ENCODE measurements at places on chromosomes 3 and 15. TPM values are rescaled to one million over a fixed set of nuclear protein-coding genes. Genes with fewer than 3 reads are reported as not detected.
A peak's percentile ranks its signal among the peaks of the same experiment; 100 is the strongest.

EAF2 gene
- 4.7 TPM for total RNA-seq

SEMA3F gene
- 3.5 TPM for total RNA-seq

CPLX3 gene
- total RNA-seq, result not detected

SLC15A2 gene
- not detected for total RNA-seq

STXBP5L gene
- total RNA-seq, result 0.36 TPM

CNTN3 gene
- total RNA-seq, result not detected

SLITRK3 gene
- total RNA-seq, result 0.03 TPM

- DNase-seq, result no peak
Observed at GRCh38 chr3:17176757-17177156, 292.0 kb downstream of the PLCL2 start.

DNA sequence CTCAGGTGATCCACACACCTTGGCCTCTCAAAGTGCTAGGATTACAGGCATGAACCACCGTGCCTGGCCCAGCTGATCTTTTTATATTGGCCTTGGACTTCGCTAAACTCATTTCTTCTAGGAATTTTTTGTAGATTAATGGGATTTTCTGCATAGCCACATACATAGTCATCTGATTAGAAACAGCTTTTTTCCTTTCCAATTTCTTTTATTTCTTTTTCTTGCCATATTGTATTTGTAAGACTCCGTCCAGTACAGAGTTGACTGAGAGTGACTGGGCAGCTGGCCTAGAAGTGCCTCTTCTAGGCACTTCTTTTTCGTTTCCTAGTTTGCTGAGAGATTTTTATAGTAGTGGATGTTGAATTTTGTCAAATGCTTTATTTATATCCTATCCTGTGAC is 37.4 kb downstream of the ARIH1 start:
- no peak for DNase-seq

GRCh38 chr3:37993460-37993819 is 2.9 kb downstream of the VILL start:
- no peak for DNase-seq

DNA sequence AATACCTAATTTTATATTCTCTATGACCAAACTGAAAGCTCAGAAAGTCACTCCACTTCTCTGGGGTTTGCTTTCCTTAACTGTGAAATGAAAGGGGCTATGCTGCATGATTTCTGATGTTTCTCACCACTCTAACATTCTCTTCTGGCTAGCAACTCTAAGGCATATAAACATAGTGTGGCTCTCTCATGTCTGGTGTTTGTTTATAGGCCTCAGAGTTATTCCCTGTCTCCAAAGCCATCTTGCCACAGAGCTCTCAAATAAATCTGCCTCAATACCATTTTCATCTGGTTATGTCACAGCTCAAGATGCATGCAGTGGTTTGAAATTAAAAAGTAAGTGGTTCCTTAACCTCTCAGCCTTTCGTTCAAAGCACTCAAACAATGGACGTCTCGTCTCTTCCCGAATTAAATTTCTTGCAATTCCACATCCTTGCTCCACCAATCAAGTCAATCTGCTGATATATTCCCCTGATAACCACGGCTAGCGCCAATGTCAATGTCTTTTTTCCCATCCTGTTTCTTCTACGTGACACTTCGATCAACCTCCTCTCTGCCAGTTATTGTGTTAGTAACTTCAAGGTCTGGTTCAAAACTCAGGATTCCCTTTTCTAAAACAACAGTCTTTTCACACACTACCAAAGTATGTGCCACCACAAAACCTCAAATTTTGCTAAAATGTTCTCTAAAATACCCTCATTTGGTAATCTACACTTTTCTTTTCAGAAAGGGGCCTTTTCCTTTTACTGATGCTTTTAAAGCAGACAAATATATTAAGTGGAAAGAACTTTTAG is 16.0 kb downstream of the TOMM70 start:
- no peak for DNase-seq

GRCh38 chr3:188901126-188901525 is 270.6 kb upstream of the TPRG1 start:
- peak; percentile 50 for DNase-seq

- DNase-seq, result no peak
Observed at GRCh38 chr3:74390121-74390877, 224.2 kb downstream of the CNTN3 start.

GRCh38 chr15:90583471-90584252 is 53.9 kb downstream of the CRTC3 start:
- no peak for DNase-seq

GRCh38 chr15:70152070-70152480 is 54.4 kb upstream of the TLE3 start:
- peak; percentile 49 for DNase-seq

DNA sequence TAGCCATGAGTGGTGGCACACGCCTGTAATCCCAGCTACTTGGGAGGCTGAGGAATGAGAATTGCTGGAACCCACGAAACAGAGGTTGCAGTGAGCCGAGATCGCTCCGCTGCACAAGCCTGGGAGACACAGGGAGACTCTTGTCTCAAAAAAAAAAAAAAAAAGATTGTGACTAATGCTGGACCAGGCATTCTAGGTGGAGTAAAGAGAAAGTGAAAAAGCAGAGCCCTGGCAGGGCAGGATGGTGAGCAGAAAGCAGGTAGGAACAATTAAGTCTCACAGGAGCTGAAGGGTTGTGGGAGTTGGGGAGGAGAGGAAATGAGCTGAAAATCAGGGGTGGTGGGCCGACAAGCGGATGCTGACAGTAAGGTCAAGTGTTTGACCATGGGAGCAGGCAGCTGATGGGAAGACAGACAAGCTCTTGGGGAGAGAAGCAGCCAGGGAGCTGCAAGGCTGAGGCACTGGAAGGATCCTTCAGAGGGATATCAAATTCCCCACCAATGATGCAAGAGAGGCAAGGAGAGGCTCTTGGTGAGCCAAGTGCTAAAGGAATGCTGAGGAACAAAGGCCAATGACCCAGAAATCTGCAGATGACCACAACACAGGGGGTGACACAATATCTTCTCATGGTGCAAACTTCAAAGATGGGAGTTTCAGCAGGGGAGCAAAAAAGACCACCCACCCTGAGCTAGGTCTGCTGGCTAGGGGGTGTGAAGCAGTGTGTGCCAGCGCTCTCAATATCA is 251.1 kb downstream of the ULK4 start:
- peak; percentile 16 for DNase-seq

DNA sequence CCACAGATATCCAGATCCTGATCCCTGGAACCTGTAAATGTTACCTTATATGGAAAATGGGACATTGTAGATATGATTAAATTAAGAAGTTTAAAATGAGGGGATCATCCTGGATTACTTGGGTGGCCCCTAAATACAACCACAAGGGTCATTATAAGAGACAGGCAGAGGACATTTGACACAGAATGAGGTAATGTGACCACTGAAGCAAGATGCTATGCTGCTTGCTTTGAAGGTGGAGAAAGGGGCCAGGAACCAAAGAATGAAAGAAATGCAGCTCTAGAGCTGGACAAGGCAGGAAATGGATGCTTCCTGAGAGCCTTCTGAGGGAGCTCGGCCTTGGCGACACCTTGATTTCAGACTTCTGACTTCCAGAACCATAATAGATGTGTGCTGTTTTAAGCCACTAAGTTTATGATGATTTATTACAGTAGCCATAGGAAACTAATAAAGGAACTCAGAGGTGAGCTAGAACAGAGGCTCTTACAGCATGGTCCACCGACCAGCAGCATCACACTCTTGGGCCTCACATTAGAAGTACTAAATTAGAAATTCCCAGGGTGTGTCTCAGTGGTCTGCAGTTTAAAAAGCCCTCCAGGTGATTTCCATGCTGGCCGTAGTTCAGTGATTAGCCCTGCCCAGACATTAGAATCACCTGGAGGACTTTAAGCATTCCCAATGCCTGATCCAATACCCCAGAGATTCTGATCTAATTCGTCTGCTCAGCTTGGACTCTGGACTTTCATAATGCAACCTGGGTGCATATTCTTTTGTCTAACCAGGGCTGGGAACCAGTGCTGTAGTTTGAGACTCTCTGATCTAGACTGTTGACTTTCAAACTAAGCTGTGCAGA is 7.5 kb downstream of the COLQ start:
- no peak for DNase-seq
